ENCODE measurements at places on chromosomes 16 and 17.

GRCh38 chr17:67401598-67402504 lies 24.8 kb downstream of the PITPNC1 start:
- DNase-seq = no peak

DNA sequence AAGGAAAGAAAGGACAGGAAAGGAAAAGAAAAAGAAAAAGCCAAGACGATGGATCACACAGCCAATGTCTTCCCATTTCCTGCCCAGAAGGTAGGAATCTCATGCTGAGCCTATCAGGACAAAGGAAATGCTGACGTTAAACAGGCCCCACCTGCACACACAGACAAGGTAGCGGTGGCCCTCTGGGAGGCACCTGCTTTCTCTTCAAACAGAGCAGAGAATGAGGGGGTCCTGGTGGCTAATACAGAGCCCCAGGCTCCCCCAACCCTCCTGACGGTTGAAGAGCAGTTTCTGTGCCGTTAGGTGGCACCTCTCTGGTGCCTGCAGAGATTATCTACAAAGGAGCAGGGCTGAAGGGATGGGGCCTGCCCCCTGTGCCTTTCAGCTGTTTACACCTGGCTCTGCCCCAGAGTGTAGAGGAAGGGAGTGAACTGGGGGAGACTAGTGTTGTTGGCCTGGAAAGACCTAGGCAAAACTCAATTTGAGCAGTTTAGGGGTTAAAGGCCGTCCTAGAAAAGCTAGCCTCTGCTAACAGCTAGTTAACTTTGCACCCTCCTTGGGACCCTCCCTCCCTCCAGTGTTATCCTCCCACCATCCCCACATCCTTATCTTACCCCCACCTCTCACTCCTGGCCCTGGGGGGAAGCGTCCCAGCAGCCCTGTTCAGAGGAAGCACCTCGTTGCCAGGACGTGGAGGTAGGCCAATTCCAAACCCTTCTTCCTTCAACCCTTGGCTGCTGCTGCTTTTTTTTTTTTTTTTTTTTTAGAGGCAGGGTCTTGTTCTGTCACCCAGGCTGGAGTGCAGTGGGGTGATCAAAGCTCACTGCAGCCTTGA lies 56.3 kb downstream of the ARHGAP27 start:
- DNase-seq = no peak

DNA sequence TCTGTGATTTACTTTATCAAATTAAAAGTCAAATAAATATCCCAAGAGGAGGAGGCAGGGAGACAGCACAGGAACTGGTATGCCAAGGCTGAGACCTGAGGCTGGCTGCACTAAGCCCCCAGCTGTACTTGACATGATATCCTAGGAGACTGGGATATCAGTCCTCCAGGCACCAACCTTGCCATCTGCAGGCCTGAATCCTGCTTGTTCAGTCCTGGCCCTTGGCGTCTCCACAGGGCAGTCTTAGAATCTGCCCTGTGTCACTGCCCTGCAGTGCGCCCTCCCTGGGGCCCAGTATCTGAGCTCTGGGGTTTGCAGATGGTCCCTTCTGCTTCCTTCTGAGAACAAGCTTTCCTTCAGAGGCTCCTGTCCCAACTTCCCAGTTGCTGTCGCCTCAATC lies 75.9 kb downstream of the HS3ST3A1 start:
- DNase-seq = no peak

GRCh38 chr17:34675143-34675542 lies 95.8 kb downstream of the TMEM132E start:
- DNase-seq = no peak

DNA sequence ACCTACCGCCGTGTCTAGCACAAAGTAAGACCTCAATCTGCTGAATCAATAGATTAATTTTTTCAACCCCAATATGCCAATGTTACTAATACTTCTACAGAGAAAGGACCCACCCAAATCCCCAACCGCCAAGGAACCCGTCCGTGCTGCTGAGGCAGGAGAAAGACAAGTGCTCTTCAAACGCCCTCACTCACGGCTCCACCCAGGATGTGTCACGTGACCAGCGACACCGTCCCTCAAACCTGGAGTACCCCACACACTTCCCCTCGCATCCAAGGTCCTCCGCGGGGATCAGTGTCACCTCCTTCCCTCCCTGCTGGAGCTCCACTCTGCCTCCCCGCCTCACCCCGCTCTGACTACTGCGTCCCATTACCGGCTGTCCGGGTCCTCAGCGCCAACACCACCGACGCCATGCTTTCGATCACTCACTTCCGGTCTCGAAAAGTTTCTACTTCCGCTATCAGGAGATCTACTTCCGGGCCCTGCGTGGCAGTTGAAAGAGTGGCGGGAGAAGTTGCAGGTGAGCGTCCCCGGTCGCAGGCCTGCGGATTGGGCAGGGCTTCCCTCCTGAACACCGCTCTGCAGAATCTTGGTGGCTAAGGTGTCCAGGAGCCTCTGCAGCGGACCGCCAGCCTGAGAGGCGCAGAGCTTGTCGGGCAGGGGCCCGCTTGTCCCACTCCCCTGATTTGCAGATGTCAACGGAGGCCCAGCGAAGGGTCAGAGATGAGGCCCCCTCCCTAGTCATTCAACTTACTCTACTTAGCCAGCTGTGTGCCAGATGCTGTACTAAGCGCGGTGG lies at the start of the genes EME1 and MRPL27:
Gene EME1 (plus strand): TSS at position 472 of the 799 bp plus-strand sequence. CDS start 1,980 bp downstream, outside the sequence.
Gene MRPL27 (minus strand): TSS at position 427 of the 799 bp plus-strand sequence. CDS start 14 bp downstream, at position 413.
- DNase-seq = peak; percentile 51

DNA sequence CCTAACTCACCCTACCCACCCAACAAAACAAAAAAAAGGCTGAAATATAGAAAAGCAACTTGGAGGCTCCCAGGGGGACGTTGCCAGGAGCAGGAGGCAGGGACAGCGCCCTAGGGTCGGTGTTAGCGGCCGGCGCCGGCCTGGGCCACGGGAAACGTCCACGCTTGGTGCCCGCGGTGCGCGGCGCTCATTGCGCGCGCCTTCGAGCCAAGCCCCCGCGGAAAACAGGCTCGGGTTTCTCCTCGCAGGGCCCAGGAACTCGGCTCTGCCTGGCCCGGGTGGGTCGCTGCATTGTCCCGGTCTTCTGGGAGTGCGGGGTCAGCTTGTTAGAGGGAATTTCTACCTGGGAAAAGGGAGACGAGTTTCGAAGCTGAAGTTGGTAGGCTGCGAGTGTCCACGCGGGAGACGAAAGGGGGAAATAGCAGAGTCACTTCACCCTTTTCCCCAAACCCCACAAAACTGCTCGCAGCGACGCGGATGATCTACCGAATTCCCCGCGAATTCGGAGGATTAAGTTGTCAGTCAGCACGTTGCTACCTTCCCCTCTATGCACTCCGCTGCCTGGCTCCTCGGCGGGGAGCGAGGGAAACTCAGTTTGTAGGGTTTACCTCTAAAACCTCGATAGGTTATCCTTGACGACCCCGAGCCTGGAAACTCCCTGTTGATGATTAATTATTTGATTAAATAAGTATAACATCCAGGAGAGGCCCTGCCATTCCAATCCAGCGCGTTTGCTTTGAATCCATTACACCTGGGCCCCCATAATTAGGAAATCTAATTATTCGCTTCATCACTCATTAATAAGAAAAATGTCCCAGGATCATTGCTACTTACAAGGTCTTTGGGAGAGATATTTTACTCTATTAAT lies 751 bp upstream of the FOXC2 start:
- no peak for DNase-seq

DNA sequence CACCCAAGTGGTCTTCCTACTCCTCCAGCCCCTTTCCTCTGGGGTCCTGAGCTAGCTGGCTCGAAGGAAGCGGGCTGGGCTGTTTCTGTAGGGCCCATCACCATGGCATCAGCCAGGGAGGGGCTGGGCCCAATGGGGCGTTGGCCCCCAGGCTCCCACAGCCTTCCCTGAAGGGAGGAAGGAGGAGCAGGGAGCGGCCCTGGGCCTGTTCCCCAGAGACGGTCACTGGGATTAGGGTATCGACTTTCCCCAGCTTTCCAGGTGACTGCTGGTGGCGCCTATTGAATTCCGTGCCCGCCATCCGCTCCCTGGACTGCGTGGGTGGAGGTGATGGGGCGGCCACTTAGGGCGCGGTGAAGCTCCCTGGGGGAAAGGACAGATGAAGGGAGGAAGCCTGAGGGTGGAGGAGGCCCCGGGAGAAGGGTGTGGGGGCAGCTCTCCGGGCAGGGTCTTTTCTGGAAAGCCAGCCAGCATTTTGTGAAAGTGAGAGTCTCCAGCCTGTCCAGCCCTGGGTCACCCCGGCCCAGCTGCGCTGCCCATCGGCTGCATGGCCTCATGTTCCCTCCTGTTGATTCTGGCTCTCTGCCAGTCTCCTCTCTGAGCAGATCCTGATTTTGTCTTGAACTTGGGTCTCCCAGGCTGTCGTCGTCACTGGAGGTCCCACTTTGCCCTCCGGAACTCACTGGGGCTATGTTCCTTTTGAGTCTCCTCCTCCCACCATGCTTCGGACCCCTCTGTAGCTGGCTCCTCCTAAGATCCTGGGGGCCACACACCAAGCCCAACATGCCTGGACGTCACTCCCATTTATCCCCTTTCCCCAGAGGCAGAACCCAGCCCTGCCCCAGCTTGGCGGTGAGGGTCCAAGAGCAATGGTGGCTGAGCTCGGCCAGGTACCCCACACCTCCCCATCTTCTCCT lies 9.8 kb downstream of the NHERF1 start:
- no peak for DNase-seq

DNA sequence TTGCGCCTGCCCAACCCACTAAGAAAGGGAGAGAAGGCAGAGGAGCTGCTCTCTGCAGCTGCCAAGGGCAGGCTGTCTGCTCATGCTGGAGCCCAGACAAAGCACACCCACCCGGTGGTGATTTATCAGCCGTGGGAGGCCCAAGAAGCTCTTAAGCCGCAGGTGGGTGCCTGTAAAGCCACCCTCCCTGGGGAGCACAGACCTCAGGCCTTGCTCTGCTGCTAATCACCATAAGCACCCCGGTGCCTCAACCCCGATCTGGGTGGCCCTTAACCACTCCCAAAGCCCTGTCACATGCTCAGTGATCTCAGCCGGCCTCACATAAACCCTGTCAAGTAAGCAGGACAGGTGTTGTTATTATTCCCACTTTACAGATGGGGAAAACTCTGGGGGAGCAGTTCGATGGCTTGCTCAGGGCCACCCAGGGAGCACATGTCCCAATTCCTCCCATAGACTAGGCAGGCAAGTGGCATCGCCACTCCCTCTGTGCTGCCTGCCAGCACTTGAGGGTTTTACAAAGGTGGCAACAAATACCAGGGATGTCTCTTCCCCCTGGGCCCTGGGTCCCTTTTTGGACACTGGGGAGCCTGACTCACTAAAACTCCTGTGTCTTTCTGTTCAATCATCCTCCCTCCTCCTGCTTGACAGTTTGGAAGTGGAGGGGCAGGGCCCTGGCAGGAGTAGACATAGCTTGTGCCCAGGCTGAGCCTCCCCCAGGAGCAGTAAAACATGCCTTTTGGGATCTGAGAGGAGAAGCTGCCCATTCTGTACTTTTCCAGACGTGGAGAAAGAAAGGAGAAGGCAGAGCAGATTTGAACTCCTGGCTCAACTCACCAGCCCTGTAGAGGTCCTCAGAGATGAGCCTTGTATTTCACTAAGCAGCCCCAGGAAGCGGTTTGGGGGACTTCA lies 299.3 kb downstream of the SOX9 start:
- no peak for DNase-seq

GRCh38 chr16:87320510-87321227 lies 3.5 kb upstream of the C16orf95 start:
- DNase-seq = no peak

DNA sequence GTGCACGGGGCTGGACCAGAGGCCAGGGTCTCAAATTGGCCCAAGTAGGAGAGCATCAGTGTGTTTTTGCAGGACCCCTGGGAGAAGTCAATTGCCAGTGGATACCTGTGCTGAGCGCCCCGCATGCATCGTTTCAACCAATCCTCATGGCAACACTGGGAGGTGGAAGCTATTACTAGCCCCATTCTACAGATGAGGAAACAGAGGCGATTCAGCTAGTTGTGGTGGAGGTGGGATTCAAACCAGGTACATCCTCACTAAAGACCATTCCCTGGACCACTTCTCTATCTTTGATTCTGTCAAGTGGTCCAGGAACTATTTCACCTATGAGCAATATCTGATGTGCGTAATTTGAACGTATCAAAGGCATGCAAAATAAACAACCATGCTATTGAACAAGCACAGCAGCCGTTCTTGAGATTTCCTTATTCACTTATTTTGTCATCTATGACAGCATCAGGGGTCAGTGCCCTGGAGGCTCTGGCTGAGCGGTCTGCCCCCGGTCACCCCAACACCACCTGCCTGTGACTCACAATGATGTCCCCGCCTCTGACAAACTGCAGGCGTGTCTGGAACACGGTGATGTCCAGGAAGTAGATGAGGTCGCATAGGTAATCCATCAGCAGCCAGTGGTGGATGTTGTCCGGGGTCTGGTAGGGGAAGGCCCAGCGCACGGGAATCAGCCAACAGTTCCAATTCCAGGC lies 54.0 kb downstream of the CNGB1 start:
- no peak for DNase-seq

- no peak for DNase-seq
Measured at GRCh38 chr17:14461227-14461548, 160.3 kb downstream of the HS3ST3B1 start.

- no peak for DNase-seq
Measured at GRCh38 chr16:70151391-70151790, 22.2 kb upstream of the CLEC18C start.

- no peak for DNase-seq
Measured at GRCh38 chr17:65901394-65901793, 290.5 kb downstream of the CEP112 start.

DNA sequence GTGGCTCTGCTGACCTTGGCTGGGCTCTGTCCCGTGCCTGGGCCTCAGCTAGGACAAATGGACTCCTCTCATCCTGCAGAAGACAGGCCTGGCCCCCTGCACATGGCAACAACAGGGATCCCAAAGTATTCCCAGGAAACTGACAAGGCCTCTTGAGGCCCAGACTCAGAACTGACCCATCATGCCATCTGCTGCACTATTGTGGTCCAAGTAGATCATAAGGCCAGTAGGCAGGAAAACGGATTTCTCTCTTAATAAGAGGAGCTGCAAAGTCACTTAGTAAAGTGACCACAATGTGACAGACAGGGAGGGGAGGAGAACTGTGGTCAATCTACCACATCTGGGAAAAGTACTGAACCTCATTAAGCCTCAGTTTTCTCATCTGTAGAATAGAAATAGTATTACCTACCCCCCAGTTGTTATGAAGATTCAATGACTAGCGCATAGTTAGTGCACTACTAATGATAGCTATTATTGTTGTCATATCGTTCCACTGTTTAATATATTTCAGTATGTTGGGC lies 62.1 kb upstream of the TNRC6A start:
- DNase-seq = no peak

DNA sequence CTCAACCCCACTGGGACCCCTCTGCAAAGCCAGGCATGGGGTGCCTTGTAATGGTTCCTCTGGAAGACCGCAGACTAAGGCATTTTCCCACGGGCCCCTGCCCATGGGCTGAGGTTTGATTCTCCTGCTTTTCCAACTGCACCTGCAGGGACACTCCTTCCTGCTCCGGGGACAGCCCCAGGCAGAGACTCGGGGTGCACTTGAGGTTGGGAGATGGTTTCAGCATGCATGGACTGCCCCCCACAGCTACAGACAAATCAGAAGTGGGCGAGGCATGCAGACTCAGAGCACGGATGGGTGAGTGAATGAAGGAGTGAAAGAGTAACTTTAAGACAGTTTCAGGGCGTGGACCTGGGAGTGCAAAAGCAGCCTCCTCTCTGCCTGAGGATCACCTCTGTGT lies 87.9 kb upstream of the RPL38 start:
- DNase-seq = no peak
